ENCODE measurements at places on chromosomes 2 and 18.

GRCh38 chr2:108853421-108853820, 66.8 kb downstream of the CCDC138 start:
- no peak overlapping the region for H3K27ac ChIP-seq
- H3K4me3 ChIP-seq: no peak overlapping the region
- no peaks in the 10 kb centered on the region for H3K4me1 ChIP-seq

- no peaks in the 10 kb centered on the region for H3K36me3 ChIP-seq
- no peak overlapping the region for H3K4me3 ChIP-seq
- H3K27me3 ChIP-seq: no peaks in the 10 kb centered on the region
- no peak overlapping the region for H3K27ac ChIP-seq
Observed at GRCh38 chr2:113762377-113763118, 6.1 kb upstream of the SLC35F5 start.

DNA sequence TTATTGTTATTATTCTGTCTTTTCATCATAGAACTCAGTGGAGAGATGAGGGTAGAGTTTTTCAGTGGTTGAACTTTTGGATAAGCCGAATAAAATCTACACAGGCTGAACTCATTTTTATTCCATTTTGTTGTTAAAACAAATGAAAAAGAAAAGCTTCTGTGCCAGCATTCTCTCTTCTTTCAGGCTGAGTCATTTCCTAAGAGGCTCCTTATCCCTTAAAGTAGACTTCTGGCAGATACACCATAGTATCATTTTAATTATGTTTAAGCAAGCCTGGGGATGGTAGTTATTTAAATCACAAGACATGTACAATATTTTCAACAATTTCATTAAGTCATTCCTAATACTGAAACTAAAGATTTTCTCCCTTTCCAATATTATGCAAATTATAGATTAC, 1364.0 kb upstream of the NRXN1 start:
- no peaks in the 10 kb centered on the region for H3K4me1 ChIP-seq
- no peak for DNase-seq
- H3K27me3 ChIP-seq: no peaks in the 10 kb centered on the region

DNA sequence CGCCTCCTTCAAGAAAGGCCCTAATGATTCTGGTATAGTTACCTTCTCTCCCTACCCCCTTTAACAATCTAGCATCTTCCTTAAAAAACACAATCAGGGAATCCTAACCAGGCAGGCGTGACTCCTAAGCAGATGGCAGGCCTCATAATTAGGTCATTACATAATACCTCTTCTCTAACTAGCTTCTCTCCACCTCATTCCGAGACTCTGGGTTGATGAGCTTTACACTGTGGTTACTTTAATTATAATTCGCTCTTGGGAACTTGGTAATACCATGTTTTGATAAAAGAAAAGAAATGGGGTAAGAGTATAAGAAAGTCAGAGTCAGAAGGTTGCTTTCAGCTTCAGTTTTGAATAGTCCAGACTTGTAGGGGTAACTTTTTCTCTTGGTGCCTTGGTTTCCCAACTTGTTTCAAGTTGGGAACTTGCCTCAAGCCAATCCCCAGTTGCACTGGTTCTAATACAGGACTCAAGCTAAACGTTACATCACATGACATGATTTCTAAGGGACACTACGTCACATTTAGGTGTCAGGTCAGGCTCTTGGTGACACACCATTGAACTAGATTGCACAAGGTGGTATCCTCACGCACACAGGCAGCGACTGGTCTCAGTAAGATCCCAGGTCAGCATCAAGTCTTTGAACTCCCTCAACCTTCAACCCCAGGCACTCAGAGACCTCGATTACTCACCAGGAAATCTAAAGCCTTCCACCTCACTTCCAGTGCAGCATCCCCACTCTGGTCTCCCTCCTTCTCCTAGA, 59.2 kb downstream of the AAK1 start:
- H3K4me3 ChIP-seq: no peak overlapping the region
- no peaks in the 10 kb centered on the region for H3K27me3 ChIP-seq
- no peak overlapping the region for H3K27ac ChIP-seq

DNA sequence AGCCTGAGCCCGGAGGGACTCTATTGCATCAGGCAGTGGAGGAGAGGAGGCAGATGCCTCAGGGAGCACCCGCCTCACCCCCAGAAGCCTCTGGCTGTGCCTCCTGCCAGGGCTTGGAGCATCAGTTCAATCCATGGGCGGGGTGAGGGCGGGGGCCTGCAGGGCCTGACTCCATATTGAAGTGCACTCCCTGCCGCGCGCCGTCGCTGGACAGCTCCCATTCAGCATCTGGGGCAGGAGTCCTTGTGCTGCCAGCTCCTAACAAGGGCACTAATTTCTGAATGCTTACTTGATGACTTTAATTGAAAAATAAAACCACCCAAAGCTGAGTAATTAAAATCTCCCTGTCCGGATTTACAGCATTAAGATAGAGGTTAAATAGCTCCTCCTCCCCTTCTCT, 23.8 kb downstream of the C1QL2 start:
- H3K4me3 ChIP-seq: no peak overlapping the region
- no peak overlapping the region for H3K27ac ChIP-seq
- no peak for DNase-seq
- H3K36me3 ChIP-seq: no peaks in the 10 kb centered on the region

Measured in CD4-positive, alpha-beta T cell (primary cell).